Testis (tissue), 5 donors: ENCODE measurements at places on chromosomes 3 and 15.

GRCh38 chr3:7759630-7760029 is 742.0 kb upstream of the LMCD1 start:
- no peak for DNase-seq

DNA sequence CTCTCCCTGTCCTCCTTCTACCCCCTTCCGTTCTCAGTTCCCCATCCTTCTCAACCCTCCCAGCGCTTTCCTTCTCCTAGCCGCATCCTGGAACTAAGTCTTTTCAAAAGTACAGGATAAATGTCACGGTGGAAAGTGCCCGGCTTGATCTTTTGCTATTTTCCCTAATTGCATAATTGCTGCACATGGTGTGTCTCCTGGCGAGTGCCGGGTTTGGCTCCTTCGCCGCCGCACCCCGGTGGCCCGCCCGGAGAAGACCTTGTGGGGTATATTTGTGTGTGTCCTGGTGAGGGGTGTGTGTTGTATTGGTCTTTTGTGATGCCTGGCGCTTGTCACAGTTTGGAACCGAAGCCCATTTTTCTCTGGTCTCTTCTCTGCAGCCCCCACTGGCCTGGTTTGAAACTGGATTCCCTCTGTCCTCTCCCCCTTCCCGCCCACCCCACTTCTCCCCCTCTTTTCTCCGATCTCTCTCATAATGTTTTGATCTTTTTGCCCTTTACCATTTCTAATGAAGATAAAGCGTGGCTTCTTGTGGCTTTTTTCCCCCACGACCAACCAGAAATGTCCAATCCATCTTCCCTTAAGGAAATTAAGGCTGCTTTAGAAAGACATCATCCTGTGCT is 692 bp downstream of the UBE2E2 start:
- peak; percentile 49 for DNase-seq

DNA sequence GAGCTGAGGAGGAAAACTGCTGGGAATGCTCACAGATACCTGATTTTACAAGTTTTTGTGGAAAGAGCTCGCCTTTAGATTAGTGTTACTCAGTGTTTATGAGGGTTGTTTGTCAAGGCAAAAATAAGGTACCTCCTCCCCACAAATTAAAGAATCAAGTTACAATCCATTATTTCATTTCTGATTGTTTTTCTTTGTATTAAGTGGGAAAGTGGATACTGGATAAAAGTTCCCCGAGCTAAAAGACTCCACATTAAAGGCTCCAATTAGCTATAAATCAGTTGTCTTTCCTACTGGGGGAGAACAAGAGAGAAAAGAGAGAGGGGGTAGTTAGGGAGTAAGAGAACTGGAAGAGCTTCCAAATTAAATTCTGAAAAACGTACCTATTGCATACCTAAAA is 1.9 kb downstream of the ALDH1A2 start:
- no peak for DNase-seq

DNA sequence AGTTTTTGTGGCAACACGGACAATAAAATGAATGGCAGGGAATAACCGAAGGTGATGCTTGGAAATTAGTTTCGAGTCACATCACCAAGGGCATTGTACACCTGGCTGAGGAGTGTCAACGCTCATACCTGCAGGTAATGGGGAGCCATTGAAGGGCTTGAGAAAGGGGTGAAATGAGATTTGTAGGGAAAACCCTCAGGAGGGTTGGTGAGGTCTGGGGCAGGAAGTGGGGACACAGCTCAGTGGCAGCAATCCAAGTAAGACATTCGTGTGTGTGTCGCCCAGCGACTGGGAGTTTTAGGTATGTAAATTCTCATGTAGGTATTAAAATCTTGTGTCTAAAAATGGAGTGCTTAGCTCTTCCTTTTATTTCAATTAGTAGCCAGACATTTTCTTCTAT is 14.3 kb downstream of the PARP14 start:
- DNase-seq = no peak

DNA sequence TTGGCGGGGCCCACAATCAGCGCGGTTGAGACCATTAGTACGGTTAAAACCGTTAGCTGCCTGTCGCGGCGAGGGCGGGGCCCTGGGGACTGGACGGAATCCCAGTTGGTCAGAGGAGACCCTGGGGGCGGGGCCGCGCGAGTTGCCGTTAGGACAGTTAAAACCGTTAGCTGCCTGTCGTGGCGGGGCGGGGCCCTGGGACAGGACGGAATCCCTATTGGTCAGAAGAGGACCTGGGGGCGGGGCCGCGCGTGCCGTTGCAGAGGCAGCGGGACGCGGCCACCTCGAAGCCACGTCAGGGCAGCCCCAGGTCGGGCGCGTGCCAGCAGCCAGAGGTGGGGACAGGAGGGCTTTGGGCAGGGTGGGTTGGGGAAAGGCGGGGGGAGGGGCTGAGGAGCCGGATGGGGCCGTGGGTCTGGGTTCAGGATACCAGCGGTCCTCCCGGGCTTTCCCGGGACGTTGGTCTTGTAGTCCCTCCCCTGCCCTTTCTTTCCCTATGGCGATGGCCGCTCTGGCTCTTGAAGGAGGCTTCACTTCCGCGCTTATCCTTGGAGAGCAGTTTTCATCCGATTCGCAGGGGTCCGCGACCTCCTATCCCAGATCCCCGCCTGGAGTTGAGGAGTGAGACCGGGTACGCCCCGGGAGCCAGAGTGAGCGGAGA is 28.0 kb downstream of the KLHDC8B start:
- DNase-seq = peak; percentile 96

DNA sequence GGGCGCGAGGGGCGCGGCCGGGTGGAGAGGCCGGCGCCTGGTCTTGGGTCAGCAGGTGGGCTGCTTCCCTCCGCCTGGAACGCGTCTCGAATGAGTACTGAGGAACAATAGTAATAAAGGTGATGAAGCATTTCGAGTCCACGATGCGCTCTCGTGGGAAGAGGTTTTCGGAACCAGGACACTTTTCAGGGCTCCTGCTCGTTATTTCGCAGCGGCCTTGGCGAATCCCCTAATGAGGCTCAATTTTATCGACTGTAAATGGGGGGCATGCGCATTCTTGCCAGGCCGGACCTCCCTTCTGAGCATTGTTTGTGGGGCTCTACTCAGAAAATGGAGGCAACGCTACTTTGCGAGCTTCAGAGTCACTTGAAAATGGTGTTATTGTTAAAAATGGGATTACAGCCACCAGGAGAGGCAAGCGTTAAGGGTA is 1.2 kb downstream of the NR2C2 start:
- no peak for DNase-seq

GRCh38 chr3:66439666-66440344 is 61.0 kb downstream of the LRIG1 start:
- no peak for DNase-seq

DNA sequence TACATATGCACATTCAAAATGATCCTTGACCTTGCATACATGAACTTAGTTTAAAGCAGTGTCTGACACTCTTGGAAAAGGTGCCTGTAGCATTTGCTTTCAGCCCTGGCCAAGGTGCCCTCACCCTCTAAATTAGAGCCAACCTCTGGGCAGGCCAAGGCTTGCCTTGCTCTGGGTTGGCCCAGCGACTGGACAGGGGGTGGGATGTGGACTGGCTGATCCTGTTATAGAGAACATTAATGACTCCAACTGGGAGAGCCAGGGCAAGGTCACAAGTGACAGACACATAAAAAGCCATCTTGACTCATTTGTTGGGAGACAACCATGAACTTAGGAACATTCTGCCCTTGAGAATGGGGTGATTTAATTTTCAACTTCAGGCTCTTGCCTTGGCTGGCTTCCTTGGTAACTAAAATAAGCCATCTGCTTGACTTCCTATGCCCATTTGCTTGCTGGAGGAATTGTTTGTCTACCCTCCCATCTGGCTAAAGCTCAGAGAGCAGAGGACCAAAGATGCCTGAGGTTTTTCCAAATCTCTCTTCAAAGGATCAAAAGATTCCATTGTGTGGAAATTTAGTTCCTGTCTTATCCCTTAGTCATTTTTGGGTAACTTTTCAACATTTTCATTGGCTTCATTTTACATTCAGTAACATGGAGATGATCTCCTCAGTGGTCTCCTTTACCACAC is 403.7 kb downstream of the SOX2 start:
- no peak for DNase-seq

DNA sequence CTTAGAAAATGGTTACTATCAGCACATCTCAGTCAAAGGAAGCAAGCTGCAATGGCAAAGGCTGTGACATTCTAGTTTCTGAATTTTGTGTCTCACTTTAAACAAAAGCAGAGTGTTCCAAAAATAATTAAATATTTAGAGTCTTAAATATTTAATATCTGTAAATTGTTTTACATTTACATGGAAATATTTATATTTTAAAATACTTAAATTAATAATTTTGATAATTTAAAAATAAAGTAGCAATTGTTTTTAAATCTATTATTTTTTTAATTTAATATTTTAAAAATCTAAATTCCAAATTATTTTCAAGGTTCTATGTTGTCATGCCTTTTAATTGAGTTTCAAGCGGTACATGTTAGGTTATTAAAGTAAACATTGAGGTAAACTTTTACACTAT is 843.1 kb downstream of the ROBO1 start:
- no peak for DNase-seq

- no peak for DNase-seq
Measured at GRCh38 chr3:71384388-71384787, 199.1 kb downstream of the FOXP1 start.

- no peak for DNase-seq
Measured at GRCh38 chr3:134663721-134664456, 13.1 kb upstream of the KY start.

GRCh38 chr15:66735909-66736305 is 33.9 kb downstream of the SMAD6 start:
- DNase-seq = peak; percentile 57
